HCEC 1CT (cell line): ENCODE measurements at places on chromosomes 7 and 10.

DNA sequence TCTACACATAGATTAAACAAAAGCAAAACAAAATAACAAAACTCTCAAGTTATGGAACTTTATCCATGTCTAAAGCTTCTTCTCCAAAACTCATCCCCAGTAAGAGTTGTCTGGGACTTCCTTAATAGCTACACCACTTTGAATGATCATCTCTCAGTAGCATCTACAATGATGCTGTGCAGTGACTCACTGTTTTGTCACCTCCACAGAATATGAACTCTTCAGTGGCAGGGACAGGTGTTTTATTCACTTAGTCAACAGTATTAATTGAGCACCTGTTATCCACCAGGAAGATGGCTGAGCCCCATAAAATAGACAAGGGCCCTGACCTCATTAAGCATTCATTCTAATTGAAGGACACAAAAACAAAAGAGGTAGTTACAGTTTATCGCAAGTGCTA is 350.7 kb downstream of the ELMO1 start:
- DNase-seq = no peak

DNA sequence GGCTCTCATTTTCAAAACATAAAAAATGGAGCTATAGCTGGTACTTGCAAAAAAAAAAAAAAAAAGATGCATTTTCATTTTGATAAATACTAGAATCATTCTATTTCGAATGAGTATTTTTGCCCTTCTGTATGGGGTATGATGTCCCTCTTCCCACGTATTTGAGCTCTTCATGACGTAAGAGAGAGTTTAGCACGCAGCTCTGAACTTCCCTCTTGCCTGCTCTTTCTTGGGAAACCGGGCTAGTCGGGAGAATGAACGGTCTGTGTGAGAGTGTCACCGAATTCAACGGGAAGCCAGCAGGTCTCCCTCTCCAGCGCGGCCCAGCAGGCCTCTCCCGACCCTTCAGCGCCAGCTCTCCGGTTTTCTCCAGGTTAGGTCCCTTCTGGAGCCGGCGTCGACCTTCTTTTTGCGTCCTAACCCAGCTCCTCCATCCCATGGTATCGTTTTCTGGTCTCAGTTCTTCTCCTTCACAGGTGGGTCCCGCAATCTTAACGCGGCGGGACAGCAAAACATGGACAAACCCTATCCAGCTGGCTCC is 159.2 kb upstream of the PITRM1 start:
- DNase-seq = no peak

GRCh38 chr7:100626530-100627237 is 14.3 kb downstream of the MOSPD3 start:
- peak; percentile 84 for DNase-seq

DNA sequence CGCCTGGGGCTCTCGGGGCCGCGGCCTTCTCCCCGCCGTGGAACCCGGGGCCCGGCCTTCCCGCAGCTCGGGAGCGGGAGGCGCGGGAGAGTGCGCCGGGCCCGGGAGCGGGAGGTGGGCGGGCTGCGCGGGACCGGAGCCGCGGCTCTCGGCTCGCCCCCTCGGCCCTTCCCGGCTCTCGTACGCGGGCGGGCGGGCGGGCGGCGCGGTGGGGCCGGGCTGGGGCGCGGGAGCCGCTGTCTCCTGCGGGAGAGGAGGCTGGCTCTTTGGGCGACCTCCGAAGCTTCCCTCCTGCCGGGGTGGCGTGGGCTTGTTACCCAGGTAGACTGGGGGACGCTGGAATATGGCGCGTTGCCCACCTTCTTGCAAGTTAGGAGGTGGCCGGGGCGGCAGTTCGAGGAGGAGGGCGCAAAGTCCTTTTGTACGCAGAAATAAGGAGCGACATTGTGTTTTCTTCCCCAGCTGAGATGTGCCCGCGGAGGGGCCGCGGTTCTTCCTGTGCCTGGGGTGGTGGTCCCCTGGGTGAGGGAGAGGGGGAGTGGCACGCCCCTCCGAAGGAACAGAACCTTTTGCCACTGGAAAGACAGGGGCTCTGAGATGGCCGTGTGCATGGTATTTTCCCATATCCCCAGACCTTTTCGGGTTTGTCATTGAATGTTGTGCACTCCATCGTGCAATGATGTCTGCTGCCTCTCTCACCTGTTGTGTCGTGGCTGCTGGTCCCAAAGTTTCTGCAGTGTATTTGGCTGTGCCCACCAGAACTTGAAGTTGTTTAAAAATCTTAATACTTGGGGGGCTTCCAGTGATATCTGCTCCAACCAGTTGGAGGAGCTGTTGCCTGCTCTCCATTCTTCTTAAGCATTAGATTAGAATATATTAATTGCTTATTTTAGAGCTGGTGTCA is 844 bp downstream of the NRF1 start:
- DNase-seq = peak; percentile 37

DNA sequence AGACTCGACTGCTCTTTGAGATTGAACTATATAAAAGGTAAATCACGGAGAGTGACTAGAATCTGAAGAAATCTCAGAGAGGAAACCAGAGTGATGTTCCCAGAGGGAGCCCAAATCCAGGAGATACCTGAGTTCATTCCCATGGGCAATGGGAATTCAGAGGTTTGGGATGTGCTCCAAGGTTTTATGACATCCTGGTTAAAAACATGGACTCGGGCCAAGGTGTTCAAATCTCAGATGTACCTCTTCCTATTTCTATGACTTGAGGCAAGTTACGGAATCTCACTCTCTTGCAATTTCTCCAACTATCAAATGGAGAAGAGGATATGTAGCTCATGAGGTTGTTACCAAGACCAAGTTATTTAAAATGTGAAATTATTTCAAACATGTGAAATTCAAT is 54.5 kb upstream of the RAB18 start:
- DNase-seq = no peak

- DNase-seq = no peak
Measured at GRCh38 chr7:5223646-5224340, 33.8 kb downstream of the WIPI2 start.

- peak; percentile 50 for DNase-seq
Measured at GRCh38 chr7:75993689-75994387, 557 bp downstream of the TMEM120A start.

DNA sequence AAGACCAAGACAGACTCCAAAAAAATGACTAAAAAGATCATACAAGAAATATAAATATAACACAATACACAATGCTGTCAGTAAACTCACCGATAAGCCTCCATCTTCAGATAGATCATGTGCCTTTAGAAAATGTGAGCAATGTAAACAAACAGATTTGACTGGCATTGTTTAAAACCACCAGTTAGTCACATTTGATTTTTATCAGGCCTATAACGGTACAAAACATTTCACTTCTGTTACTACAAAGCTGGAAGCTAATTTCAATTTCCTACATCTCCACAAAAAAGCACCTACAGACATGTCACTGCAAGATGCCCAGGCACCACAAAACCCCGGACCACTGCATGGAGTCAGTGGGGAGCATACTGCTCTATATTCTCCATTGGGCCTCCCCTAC is 18.9 kb downstream of the SGMS1 start:
- DNase-seq = peak; percentile 47

GRCh38 chr7:136139417-136139816 is 162.3 kb upstream of the MTPN start:
- no peak for DNase-seq

DNA sequence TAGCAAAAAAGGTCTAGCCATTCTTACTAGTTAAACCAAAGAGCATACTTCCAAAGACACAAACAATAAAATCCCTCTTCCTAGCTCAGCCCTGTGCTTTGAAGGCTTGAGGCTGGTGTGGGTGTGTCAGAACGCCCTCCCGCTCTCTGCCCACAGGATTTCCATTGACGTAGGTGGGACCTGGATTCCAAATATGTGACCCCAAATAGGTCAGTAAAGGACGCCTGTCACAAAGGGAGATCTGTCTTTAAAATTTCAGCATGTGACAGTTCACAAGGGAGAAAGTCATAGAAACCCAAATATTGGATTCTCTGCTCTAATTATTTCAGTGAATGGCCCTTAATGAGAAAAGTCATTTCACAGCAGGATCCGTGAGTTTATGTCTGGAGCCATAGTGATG is 39.9 kb upstream of the LYZL1 start:
- DNase-seq = no peak

DNA sequence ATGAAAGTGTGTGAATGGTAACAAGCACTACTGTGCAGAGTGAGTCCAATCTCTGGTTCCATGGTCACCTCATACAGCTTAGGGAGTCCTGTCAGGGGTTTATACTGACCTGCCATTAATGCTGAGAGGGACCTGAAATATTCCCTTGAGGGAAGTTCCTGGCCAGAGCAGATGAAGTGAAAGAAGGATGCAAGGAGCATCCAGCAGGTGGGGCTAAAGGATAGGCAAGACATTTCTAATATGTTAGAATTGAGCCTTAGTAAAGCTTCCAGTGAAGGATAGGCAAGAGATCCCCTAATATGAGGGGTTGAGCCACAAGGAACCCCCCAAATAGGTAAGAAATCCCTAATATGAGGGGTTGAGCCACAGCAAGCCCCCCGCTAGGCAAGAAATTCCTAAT is 25.5 kb upstream of the FAM221A start:
- peak; percentile 30 for DNase-seq

DNA sequence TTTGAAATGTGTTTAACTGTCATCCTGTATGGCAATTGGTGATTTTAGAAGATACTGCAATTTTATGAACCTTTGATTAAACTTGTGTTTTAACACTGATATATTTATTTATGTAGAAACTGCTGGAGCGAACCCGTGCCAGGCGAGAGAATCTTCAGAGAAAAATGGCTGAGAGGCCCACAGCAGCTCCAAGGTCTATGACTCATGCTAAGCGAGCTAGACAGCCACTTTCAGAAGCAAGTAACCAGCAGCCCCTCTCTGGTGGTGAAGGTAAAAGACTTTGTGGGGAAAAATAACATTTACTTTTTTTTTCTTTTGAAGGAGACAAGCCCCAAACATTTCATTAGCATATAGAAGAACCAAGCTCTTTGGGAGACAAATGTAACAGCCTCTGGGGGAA is 6.5 kb downstream of the ANLN start:
- DNase-seq = no peak

- peak; percentile 57 for DNase-seq
Measured at GRCh38 chr7:130793855-130794618, 60.0 kb upstream of the KLF14 start.

GRCh38 chr10:98855403-98856189 is 380.1 kb downstream of the HPSE2 start:
- no peak for DNase-seq

DNA sequence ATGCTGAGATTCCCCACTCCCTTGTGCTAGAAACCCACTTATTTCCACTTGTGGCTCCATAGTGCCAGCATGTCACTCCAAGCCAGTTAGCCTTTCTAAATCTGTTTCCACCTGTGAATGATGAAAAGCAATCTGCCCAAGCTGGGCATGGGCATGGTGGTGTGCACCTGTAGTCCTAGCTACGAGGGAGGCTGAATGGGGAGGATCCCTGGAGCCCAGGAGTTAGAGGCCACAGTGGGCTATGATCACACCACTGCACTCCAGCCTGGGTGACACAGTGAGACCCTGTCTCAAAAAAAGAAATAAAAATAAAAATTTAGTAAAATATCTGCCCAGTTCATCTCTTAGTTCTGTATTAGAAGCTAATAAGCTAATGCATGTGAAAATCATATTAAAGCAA is 5.0 kb upstream of the PTF1A start:
- DNase-seq = no peak

DNA sequence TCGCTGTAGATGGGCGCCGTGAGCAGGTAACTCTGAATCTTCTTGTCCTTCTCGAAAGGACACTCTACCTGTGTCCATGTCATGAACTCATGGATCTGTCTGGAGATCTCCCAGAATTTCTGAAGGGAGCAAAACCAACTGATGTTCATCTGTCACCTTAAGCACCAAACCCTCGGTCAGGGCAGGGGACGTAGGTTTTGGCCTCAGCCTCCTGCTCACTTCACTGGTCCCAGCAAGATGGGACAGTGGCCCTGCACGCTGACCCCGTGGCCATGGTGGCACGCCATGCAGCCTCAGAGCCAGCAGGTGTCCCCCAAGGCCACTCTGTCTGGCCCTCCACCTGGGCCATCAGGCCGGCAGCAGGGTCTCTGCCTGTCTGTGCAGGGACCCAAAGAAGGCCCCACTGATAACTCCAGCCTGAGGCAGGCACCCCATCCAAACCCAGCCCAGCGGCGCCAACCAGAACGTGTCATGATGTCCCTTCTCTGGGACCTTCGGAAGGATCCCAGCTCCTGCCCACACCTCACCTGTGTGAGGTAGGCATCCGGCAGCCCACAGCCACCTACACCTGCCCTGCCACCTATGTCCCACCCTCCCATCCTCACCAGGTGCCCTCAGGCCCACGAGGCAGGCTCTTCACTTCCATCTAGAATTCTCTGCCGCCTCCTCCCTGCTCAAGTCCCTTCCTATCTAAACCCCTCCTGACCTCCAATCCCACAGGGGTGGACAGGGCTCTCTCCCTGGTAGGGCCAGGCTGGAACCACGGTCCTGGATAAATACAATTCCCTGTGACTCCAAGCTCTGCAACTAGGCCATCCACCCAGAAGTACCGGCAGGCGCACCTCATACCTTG is 59.0 kb downstream of the CSGALNACT2 start:
- no peak for DNase-seq

DNA sequence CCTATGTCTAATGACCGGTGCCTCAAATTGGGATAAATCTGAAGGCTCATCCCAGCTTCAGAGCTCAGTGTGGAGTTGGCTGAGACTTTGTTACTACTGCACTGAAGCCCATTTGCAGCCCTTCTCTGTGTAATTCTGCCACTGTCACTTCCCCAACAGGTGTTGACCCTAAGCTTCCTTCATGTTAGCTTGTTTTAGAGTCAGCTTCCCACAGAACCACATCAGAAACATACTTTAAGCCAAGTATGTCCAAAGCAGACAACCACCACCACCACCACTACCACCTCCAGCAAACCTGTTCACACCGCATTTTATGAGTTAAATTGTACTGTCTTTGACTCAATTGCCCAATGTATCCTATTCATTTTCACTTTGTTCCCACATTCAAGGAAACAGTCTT is 25.2 kb upstream of the GNAT3 start:
- DNase-seq = no peak

DNA sequence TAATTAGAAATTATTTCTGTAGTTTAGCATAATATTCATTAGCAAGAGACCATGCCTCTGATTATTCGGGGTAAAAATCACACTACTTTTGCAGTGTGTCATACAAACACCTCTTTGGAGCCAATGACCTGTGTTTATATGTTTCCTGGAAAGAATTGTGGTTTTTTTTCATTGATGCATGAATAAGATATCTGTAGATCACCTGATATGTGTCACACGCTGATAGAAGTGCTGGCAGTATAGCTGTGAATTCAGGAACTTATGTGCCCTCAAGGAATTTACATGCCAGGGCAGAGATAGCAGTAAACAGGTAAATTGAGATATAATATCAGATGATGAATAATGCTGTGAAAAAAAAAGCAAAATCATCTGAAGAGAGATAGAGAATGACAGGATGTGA is 118.2 kb downstream of the VPS50 start:
- DNase-seq = no peak

- no peak for DNase-seq
Measured at GRCh38 chr10:119448628-119449584, 93.6 kb downstream of the RGS10 start.

DNA sequence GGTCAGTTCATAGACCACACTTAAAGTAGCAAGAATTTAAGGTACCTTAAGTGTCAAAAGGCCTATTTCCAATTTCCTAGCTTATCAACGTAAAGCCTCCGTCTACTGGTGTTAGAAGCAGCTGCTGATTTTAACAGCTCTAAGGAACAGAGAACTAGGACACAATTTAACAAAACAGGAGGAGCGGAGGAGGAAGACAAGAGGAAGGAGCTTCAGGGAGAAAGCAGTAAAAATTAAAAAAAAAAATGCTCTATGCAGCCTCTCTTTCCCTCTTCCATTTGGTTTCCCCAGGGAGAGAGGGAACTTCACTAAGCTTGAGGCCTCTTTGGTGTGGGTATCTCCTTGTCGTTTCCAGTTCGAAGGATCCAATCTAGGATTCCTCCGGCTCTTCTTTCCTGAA is 22.7 kb downstream of the ARHGAP21 start:
- no peak for DNase-seq
